Inflammatory macrophage (primary cell): ENCODE measurements at places on chromosomes 3 and 15.

DNA sequence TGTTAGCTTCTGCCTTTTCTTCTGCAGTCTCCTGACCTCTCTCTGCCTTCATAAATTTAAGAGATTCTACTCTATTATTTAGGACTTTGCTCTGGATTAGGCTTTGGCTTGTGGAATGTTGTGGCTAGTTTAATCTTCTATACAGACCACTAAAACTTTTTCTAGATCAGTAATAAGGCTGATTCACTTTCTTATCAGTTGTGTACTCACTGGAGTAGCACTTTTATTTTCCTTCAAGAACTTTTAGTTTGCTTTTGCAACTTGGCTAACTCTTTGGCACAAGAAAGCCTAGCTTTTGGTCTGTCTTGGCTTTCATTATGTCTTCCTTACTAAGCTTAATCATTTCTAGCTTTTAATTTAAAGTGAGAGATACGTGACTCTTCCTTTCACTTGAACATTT lies 265.5 kb upstream of the TBC1D5 start:
- DNase-seq = no peak

- DNase-seq = peak; percentile 29
Observed at GRCh38 chr15:101176625-101177024, 75.2 kb downstream of the CHSY1 start.

GRCh38 chr3:52177701-52178042 lies 20.3 kb upstream of the ALAS1 start:
- no peak for DNase-seq

DNA sequence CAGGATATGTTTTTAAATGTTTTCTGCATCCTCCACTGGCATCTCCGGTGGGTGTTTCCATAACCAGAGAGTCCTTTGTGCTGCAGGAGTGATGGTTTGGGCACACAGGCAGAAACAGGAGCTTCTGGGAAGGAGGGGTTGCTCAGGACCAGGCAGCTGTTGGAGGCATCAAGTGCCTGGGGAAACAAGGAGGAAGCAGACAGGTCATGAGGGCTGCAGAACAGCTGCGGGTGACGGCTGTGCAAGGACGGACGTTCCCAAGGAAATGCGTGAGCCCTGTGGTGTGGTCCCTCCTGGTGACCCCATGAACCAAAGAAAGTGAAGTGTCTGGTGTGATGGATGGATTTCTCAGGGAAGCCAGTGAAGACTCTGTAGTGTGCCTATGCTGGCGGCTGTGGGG lies 61.2 kb upstream of the TNFAIP8L3 start:
- no peak for DNase-seq

- DNase-seq = no peak
Observed at GRCh38 chr3:48565186-48565585, 1.6 kb upstream of the UCN2 start.

DNA sequence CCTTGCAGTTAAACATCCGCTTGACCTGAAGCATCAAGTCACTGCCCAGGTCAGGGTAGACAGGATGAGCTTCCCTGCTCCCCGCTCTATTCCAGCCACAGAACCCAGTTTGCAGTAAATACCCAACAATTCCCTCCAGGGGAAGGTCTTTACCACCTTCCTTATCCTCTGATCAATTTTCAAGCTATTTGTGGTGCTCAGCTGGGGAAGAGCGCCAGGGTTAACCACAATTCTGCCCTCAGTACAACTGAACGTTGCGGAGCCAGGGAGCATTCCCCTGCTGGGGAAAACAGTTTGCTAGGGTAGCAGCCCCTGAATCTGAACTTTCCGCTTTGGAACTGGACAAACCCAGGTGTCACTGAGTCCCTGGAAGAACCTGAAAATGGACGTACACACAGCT lies 28.5 kb downstream of the RBPMS2 start:
- DNase-seq = no peak
